ENCODE measurements at places on chromosomes 1 and 21.

DNA sequence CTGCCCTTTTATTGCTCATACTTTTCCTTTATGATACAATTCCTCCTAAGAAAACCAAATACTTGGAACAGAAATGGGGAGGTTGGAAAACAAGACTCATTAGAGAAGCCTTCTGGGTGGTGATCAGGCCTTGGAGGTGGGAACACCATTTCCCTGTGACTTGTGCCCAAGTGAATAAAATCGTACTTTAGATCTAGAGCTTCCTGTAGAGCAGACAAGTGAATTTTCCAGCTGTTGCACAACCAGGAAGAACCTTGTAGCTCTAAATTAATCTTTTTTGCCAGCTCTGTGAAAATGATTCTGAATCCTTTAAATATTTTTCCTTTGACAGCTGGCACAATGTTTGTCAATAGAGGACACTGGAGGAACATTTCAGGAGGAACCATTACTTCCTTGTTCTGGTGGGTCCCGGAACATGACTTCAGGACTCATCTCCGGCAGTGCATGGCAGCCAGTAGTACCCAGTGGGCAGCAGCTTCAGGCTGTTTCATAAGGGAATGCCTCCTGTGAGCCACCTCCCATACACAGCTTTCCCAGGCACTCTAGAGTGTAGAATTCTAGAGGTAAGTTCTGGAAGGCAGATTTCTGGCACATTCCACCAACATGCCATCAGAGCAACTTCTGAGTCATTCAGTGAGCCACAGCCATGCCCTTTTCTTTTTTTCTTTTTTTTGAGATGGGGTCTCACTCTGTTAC lies 5.5 kb upstream of the SNAPIN start:
- DNase-seq = no peak

DNA sequence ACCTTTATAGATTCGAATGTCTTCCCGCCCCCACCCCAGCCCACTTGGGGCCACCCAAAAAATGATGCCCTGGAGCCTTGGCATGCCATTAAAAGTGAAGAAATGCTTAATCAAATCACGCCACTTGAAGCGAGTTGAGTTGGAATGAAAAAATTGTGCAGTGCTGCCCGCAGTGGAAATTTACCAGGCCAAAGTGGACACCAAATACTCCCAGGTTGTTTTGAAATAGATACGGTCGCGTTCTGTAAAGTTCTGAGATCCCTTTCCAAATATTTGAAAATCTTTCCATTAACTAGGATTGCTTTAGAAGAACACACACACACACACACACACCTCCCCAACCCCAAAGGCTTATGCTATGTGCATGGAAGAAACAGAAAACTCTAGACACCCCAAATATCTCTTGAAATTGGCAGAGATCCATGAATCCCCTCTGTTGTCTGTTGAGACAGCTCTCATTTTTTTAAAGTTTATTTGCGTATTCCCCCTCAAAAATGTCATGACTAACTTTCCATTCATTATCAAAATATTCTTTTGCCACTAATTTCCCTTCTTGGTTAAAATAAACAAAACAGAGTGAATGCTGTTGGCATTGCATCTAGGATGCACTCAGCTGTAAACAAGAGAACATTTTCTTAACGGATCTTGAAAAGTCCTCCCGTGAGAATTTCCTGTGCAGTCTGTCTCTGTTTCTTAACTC lies 142.3 kb upstream of the KCNE2 start:
- DNase-seq = no peak

- no peak for DNase-seq
Measured at GRCh38 chr1:43822040-43822690, 111.4 kb upstream of the ARTN start.

GRCh38 chr1:172400722-172401105 lies 19.8 kb upstream of the C1orf105 start:
- DNase-seq = no peak

GRCh38 chr1:198577444-198577843 lies 37.0 kb upstream of the ATP6V1G3 start:
- no peak for DNase-seq

GRCh38 chr1:200938955-200939354 lies 44.3 kb downstream of the INAVA start:
- DNase-seq = peak; percentile 4

DNA sequence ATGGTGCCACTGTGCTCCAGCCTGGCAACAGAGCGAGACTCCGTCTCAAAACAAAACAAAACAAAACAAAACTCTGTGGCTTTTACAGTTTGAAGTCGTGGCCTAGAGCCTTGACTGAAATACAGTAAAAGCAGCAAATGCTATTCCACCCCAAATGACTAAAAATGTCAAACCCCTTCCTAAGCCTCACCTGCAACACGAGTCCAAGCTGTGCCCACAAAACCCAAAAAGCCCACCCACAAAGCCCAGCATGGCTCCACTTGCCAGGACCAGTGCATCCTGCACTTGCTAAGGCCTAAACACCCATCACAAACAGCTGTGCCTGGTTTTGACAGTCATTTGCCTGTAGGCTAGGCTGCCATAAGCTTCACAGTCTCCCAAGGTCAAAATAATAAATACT lies 21.3 kb downstream of the VAV3 start:
- peak; percentile 38 for DNase-seq

All from CD4-positive, alpha-beta T cell treated with Interleukin-2 at 100 ng/mL for 4 hours (primary cell).